ENCODE measurements at places on chromosomes 2 and 18.

DNA sequence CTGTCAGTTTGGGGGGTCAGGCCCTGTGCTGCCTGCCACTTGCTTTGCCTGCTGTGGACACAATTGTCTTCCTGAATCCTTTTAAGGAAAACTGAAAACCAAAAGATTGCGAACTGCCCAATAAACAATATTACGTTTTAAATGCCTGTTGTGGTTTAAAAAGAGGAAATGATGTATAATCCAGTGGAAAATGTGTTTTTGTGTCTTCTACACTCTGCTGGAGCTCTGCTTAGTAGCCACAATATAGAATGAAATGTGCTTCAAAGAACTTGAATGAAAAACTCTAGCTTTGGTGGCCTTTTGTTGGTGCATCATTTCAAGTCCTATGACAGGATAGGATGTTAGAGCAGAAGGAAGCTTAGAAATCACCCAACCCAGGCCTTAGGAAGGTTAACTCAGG lies 23.2 kb upstream of the CABYR start:
- DNase-seq = no peak

GRCh38 chr18:74171910-74172606 lies 23.7 kb downstream of the TIMM21 start:
- no peak for DNase-seq

DNA sequence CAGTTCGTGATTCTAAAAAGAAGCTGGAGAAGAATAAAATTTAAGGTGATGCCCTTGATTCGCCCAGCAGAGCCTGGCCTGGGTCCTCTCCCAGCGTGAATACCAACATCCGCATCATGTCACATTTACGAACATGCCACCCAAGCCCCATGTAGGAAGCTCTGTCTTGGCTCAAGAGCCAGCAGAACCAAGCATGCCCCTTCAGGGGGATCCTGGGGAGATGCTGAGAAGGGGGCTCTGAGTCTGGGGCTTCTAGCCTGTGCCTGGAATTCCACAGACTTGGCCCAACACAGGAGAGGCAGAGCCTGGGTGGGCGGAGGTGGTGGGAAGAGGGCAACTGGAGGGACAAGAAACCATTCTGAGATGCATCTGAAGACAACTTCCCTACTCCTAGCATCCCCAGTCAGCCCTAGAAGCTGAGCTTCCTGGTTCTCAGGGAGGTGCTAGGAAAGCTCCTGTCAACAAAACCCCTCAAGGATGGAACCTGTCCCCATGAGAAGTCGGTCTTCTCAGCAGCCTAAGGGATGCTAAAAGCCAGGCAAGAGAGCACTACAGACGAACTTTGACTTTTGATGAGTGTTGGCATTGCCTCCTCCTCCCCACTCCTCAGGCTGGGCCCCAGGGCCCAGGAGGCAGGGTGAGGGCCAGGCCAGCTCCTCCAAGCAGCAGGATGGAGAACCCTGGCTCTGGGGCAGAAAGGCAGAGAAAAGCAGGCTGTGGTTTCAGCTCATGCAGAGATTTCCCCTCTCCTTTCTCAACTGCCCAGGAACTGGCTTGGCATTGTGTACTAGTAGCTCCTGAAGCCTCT lies 57.9 kb downstream of the POLR1A start:
- no peak for DNase-seq

DNA sequence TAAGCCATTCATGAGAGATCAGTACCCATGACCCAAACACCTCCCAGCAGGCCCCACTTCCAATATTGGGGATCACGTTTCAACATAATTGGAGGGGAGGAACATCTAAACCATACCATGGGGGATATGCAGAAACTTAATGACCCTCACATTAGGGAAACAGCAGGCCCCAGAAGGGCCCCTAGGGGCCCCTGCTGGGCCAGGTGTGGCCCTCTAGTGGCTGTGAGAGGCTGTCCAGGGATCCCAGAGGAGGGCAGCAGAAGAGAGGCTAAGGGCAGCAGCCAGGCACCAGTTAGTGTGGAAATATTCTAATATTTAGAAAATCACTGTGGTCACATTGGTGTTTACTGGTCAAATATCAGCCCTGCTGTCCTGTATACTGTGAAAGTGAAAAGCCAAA lies 49.3 kb upstream of the ANKRD44 start:
- DNase-seq = no peak

DNA sequence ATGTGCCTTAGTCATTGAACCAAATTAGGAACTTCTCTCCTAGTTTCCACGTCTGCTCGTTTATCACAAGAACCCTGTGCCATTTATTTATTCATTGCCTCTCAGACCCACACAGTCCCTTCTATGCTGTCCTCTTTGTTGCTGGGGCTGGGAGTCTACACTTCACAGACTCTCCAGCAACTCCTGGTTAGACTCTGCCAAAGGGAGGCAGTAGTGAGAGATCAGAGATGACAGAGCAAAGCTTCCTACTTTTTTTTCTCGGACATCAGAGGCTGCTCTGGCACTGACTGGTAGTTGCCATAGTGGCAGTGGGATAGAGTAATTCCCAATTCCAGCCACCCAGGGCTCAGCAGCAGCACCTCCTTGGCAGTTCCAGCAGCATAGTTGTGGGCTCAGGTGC lies 277.5 kb downstream of the BCL11A start:
- DNase-seq = no peak

DNA sequence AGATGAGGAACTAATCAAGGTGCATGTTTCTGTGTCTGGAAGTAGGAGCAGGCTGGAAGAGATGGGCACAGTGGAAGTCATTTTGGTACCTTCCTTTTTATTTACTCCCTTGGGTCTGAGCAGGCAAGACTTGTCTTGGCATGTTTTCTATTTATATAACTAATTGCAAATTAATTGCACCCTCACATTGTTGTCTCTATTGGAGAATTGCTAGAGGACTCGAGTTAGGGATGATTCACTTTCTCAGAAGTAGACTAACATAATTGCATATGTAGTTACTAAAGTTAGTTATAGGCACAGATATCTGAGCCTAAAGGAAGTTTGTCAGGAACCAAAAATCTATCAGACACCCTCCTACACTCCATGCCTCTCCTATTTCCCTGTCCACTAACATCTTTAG lies 92.8 kb upstream of the NRP2 start:
- DNase-seq = no peak

- DNase-seq = no peak
Observed at GRCh38 chr2:102276549-102277201, 34.7 kb upstream of the IL1RL1 start.

DNA sequence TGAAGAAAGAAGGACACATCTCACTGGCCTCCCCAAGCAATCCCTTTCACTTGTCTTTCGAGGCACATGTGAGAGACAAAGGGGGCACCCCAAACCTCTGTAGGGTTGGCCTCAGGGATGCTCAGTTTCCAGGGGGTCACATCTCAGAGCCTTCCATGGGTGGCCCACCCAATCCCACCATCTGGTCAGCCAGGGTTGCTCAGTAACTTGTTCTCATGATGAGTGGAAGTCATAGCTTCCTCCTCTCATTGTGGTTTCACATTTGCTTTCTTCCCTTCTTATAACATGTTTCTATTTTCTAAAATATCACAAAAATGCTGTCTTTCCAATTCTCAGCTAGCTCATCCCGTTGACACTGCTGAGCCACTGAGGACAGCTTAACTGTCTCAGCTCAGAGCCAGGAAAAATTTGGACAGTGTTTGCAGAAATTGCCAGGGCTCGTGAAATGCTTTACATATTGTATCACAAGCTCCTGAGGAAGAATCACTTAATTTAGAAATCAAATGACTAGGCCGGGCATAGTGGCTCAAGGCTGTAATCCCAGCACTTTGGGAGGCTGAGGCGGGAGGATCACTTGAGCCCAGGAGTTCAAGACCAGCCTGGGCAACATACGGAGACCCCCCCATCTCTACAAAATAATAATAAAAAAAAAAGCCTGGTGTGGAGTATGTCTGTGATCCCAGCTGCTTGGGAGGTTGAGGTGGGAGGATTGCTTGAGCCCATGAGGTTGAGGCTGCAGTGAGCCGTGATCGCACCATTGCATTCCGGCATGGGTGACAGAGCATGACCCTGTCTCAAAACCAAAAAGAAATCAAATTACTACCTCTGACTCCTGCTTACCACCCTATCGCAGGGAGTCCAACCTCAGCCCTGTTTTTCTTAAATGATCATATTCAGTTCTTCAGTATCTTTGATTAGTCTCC lies 129.3 kb downstream of the PRKCE start:
- no peak for DNase-seq

GRCh38 chr2:195410074-195410671 lies 246.9 kb upstream of the SLC39A10 start:
- DNase-seq = no peak

GRCh38 chr18:53033128-53033527 lies 693.1 kb downstream of the DCC start:
- DNase-seq = no peak

GRCh38 chr2:221216636-221217035 lies 355.5 kb downstream of the EPHA4 start:
- no peak for DNase-seq

- DNase-seq = no peak
Observed at GRCh38 chr2:64919261-64919660, 69.9 kb upstream of the SLC1A4 start.

DNA sequence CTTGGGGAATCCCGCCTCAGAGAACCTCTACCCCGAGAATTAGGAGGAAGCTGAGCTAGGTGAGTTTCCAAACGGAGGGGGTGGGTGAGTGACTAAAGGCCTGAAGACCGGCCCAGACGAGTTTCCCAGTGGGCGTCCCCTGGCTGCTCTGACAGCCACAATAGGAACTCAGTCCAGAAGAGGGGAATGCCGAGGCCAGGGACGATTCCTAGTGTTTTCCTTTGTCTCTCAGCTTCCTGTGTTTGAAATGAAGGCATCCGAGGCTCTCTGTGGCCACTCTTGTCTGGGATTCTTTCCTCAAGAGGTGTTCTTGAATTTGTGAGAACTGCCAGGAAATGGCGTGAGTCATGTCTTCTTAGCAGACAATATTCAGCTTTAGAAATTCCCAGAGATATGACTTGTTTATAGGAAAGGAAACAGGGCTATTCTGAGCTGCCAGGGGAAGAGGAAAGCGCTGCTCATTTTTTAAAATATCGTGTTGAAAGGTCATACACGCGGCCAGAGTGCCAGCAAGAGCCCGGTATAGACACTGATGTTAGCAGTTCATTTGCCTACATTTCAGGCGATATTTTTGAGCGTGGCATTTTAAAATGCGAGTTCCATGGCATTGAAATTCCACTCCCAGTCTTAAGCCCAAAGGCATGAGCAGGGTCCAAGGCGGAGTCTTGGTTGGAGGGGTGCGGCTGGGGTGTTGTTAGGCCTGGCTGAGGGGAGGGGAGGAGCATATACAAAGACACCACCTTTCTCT lies 169.1 kb upstream of the KLF7 start:
- DNase-seq = no peak

DNA sequence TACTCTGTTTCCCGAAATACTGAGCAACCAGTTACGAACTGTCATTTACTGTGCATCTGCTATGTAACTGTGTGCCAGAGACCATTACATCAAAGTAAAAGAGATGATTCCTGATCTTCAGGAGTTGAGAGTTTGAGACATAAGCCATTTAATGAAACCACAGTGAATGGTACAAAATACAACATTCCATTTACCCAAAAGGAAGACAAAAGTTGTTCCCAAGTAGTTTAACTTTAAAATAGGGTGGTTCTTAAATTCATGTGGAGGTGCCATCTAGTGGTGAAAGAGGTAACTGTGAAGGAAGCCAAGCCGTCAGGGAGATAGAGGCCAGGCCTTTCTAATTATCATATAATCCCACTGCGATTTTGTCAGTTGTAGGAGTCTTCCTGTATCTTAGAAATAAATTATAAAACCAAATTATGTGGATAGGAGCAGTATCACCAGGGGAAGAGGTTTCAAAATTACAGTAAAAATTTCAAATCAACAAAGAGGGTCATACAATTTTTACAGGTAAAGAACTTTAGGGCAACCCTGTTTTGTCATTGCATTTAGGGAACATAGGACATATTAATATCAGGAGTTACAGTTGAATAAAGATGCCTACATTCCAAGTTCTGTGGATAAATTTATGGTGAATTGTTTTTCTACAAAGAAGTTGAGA lies 67.7 kb downstream of the EPAS1 start:
- DNase-seq = peak; percentile 50

DNA sequence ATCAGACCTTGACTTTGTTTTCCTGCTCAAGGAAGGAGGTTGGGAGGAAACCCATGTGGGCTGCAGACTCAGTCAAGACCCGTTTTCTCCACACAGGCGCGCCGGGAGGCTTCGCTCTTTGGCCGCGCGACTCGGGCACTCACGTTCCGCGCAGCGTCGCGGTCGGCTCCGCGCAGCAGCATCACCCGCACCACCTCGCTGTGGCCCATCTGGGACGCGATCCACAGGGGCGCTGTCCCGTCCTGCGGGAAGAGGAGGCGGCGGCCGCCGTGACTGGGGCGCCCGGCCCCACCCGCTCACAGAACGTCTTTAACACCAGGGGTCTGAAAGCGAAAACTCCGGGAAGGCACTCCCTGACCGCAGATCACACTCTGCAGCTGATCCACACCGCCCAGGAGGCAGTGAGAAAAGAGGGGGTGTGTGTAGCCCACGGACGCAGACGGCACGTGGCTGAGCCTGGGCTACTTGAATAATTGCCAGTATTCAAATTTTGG lies 33.1 kb upstream of the NPC1 start:
- no peak for DNase-seq

DNA sequence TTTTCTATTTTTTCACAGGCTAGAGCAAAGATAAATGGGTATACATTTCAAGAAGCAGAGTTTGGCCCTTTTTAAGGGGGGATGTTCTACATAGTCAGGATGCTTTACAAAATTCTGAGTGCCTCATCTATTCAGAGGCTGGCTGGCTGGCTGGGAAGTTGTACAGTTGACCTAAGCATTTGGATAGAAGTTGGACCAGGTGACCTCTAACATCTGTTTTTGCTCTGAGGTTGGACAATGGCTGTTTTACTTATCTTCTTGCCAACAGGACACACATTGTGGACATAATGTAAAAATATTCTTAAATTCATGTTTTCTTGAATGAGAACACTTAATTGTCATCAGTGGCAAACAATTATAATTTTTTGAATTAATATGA lies 205.4 kb downstream of the PTPRM start:
- no peak for DNase-seq

GRCh38 chr2:39059366-39059952 lies 61.4 kb downstream of the SOS1 start:
- DNase-seq = peak; percentile 55

DNA sequence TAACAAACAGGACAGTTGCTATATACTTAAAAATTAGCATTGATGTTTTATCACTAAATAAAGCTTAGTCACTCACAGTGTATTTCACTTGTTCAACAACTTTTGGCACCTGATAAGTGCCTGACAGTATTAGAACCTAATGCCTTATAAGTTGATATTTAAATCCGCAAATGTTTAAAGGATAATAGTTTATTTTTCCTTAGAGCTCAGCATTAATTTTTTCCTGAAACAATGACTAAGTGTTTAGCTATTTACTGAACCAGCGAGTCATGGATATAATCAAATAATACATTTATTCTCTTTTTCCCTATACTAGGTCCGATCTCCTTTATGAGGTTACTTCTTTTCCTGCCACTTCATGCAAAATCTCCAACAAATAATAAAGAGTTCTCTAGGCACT lies 146.0 kb upstream of the PGAP1 start:
- DNase-seq = no peak

DNA sequence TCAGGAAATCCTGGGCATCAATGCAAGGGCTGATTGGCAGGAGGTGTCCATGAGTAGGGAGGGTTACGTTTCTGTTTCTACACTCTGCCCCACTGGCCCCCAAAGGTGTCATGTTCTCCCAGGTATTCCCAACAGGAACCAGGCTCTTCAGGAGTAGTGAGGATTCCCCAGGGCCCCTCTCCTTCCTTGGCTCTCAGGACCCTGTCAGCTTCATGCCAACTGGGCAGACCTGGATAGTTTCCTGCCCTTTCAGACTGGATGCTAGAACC lies 480.6 kb upstream of the HS6ST1 start:
- DNase-seq = no peak

GRCh38 chr2:139031722-139032121 lies 251.5 kb upstream of the NXPH2 start:
- DNase-seq = peak; percentile 45

Data from NCI-H1436 (cell line).